ENCODE measurements at places on chromosomes 11 and 22.

- no peak for DNase-seq
Measured at GRCh38 chr22:39308614-39309363, 10.6 kb downstream of the RPL3 start.

DNA sequence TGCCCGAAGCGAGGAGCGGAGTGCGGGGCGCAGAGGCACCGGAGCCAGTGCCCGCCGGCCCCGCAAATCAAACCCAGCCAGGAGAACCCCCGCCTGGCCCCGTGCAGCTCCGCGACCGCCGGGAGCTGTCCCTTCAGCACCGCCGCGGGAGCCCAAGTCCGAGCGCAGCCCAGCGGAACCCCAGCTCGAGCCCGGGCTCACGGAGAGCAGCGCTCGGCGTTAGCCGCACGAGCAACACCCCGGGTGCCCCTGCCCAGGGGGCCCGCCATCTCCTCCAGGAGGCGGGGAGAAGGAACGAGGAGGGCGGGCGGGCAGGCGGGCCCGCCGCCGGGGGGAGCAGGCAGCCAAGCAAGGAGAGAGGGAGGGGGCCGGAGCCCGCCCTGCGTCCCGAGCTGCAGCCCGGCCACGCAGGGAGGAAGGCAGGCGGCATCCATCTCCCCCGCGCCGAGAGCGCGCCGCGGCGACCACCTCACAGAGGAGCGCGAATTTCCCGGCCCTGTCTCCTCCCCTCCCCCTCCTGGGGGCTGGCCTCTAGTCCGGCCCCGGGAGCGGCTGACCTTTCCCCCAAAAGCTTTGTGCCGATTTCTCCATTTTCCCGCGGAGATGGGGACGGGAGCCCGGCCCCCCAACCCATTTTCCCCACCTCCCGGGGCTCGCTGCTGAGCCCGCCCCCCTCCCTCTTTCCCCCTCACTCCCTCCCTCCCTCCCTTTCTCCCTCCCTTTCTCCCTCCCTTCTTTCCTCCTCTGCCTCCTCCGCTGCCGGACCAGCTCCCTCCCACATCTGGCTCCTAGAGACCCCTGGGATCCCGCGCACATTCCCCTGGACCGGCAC lies 621 bp downstream of the KCNC1 start:
- DNase-seq = no peak

- DNase-seq = no peak
Measured at GRCh38 chr11:70377645-70378044, 20.7 kb upstream of the CTTN start.

- no peak for DNase-seq
Measured at GRCh38 chr22:26825960-26826935, 168.9 kb downstream of the MIAT start.

- no peak for DNase-seq
Measured at GRCh38 chr22:30582788-30583545, 8.5 kb upstream of the GAL3ST1 start.

- no peak for DNase-seq
Measured at GRCh38 chr11:106295974-106296373, 218.5 kb downstream of the AASDHPPT start.

- DNase-seq = no peak
Measured at GRCh38 chr22:25105817-25106650, 93.6 kb upstream of the CRYBB3 start.

DNA sequence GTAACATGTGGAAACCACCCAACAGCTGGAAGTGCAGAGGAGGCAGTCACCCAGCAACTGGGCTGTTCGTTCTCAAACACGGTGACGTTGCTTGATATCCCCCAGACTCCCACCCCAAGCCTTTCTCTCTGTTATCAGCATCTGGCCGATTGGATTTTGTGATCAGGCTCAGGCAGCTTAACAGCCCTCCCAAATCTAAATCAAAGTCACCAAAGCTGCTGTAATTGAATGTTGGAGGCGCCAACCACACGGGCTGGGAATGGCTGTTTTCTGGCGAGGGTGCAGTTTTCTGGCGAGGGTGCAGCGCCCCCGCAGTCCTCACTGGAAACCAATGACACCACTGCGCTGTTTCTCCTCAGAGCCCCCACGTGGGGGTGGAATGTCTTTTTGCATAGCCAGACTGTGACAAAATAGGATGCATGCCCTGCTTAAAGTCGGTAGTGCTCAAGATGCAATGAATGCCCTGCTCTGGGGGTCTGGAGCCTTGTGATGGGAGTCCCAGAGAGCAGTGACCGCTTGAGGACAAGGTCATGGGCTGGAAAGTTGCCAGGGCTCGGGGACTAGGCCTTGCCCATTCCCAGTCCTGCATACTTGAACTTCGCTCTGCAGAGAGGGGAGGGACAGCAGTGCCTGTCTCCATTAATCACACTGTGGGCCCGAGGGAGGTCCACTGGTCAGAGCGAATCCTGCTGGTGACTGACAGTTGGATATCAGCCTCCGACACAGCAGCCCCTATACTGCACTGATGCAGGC lies 105.3 kb downstream of the MORC2 start:
- no peak for DNase-seq

DNA sequence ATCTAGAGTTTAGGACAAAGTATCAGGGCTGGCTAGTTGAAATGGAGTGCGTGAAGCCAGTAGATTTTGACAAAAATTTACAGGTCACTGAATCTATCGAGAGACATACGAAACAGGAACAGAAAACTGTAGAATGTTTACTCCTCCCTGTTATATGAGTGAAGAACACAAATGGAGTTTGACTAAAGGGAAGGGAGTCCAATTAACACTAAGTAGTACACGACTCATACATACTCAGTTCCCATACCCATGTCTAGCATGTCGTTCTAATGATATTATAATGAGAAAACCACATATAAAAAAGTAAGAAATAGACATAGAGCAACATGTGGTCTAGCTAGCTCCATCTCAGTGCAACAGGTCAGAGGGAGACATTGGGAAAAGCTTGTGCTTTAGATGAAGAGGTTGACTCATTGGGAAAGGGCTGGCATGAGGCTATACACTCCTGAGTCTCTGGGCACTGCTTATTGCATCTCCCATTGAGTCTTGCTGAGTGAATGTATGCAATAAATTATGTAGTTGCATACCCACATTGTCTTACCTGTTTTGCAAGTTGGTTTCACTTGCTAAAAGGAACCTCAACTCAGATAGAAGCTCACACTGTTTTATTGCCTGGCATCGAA lies 43.5 kb downstream of the CD44 start:
- no peak for DNase-seq

- no peak for DNase-seq
Measured at GRCh38 chr11:29184939-29185890, 831.6 kb downstream of the KCNA4 start.

DNA sequence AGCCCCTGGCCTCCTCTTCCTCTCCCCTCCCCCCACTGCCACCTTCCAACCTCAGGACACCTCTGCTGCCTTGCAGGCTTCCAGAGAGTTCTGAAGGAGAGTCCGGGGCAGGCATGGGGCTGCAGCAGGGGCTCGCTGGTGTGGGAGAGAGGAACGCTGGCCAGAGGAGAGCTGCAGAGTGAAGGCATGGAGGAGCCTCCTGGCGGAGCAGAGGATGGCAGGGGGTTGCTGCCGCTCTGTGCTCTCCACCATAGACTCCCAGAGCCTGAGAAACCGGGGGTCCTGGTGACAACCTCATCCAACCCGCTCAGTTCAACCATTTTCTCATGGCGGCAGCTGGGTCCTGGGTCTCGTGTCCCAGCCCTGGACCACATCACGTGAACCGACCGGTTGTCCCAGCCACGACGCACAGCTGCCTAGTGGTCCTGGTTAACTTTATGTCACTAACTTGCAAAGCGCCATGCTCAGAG lies 17.5 kb downstream of the MRGPRG start:
- no peak for DNase-seq

GRCh38 chr22:37659066-37659896 lies 758 bp downstream of the PDXP start:
- no peak for DNase-seq

- no peak for DNase-seq
Measured at GRCh38 chr22:37195921-37196320, 7.9 kb upstream of the C1QTNF6 start.

DNA sequence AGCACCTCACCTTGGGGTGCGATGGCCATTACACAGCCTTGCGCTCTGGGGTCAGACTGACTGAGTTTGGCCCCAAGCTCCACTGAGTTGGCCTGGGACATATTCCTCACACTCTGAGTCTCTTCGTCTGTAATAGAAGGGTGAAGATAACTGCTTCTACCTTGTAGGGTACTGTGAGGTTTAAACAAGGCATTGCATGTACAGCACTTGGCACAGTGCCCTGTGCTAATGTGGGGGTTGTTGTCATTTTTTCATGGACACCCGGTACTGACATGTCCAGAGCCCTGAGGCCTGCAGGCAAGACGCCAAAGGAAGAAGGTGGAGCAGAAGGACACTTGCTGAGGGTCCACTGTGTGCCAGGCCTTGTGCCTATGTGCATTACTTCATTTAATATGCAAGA lies 50.7 kb downstream of the OTOG start:
- no peak for DNase-seq

GRCh38 chr11:32224580-32224979 lies 133.7 kb downstream of the RCN1 start:
- no peak for DNase-seq

DNA sequence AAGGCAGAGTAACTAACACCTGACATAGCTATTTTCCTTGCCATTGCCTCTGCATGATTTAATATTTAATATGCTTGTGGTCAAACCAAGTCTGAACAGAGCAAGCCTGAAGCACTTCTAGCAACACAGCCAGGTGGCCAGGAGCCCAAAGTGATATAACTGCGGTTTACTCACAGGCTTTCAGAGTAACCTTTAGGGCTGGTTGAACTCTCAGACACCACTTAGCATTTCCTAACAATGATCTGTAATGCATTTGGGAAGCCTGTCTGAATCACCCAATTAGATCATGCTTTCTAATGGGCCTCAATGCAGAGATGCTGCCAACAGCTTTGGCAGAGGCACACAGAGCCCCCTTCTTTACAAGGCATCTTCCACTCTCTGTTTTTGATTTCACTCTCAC lies 96.1 kb downstream of the FDX1 start:
- no peak for DNase-seq

DNA sequence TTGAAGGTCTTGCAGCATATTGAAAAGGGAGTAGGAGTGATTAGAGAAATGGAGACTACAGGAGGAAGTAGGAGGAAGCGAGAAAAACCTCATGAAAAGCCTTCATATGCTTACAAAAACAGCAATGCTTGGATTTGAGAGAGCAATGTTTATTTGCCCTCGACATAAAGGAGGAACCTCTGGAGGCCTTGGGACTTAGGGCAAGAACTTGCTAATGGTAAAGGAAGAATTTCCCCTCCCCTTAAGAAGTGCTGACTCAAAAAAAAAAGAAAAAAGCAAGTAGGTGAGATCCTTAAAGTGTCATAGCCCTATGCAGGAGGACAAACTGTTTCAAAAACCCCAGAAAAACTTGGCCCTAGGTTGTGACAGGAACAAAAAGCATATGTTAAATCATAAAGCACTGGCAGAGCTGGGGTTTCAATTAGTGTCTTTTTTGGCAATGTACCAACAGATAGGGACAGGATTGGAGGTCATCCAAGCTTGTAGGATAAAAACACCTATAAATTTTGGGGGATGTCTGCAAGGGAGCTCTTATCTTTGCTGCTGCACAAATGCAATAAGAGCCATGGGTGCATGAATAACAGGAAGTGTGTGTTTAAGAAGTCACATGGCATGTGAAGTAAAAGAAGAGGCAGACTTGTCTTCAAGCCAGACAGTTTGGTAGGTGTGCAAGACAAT lies 4.9 kb downstream of the GLYAT start:
- DNase-seq = no peak

- no peak for DNase-seq
Measured at GRCh38 chr11:113698515-113698914, 7.6 kb downstream of the TMPRSS5 start.

DNA sequence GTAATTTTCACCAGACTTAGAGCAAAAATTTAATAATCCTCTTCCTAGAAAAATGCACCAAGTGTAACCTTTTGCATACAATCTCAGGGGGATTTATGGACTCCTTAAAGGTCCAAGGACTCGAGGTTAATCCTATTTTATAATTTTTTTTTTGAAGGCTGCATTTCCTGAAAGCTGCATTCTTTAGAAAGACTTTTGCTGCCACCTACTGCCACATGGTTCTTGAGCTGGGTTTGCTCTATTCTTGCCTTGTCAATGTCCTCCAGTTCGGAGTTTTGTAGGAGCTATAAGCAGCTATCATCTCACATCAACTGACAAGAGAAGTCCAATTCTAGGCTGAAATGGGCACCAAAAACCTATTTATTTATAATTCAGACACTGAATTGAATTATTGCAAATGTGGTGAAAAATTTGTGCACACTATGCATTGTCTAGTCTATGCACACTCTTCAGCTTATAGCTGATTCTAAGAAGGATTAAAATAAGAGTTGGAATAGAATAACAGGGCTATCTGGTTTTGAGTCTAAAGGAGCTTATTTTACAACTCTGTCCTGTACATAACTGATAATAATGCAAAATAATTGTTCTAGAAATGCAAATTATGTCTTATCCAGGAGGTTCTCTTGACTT lies 31.3 kb downstream of the TRAF6 start:
- DNase-seq = no peak

- DNase-seq = no peak
Measured at GRCh38 chr11:12048936-12049790, 40.7 kb upstream of the DKK3 start.

- no peak for DNase-seq
Measured at GRCh38 chr11:46692450-46692849, 8.0 kb downstream of the ARHGAP1 start.

GRCh38 chr22:49770547-49771265 lies 57.0 kb downstream of the BRD1 start:
- no peak for DNase-seq

GRCh38 chr11:72965672-72966071 lies 151.5 kb downstream of the ATG16L2 start:
- DNase-seq = no peak

GRCh38 chr22:49566141-49566541 lies 261.5 kb downstream of the BRD1 start:
- DNase-seq = no peak

DNA sequence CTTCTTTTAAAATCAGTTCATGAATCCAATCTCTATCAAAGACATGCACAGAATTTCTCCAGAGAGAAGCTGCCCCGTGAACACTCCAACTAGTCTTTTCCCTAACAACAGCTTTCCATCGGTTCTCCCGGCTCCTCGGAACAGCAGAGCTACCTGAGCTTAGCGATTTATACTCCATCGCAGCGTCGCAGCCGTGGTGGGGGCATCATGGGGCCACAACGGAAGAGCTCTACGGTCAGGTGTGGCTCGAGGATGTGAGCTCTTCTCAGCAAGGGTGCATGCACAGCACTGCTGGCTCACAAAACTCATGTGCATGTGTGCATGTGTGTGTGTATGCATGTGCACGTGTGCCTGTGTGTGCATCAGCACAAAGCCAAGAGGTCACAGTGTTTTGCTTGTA lies 11.7 kb upstream of the MOB2 start:
- no peak for DNase-seq

DNA sequence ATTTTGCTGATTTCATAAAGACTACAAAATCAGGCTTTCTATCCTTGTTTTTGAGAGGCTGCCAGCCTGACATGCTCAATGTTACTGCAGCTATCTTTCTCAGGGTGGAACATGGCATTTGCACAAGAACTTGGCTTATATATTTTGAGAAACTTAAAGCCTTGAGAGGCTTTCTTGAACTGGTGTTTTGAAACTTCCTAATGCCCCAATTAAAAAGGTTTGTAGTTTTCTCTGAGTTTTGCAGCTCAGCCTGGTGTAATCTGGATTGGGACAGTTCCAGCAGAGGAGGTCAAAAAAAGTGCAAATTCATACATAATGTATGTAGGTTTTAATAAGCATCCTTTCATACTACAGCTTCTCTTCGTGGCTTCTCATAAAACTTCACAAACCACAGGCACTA lies 223.4 kb downstream of the FAM76B start:
- DNase-seq = no peak

GRCh38 chr11:126817096-126817495 lies 183.5 kb downstream of the KIRREL3 start:
- no peak for DNase-seq

- DNase-seq = no peak
Measured at GRCh38 chr11:92447586-92447985, 223.0 kb downstream of the FAT3 start.

Measured in stimulated activated CD4-positive, alpha-beta T cell treated with anti-CD3 and anti-CD28 coated beads, Interleukin-1b, Interleukin-23, amount 100 ng/mL, for 1 hour (primary cell).